ENCODE measurements at places on chromosomes 12 and 14.

- no peak for DNase-seq
These were observed 1.7 kb upstream of the SLC38A2 start for GRCh38 chr12:46374310-46374709.

DNA sequence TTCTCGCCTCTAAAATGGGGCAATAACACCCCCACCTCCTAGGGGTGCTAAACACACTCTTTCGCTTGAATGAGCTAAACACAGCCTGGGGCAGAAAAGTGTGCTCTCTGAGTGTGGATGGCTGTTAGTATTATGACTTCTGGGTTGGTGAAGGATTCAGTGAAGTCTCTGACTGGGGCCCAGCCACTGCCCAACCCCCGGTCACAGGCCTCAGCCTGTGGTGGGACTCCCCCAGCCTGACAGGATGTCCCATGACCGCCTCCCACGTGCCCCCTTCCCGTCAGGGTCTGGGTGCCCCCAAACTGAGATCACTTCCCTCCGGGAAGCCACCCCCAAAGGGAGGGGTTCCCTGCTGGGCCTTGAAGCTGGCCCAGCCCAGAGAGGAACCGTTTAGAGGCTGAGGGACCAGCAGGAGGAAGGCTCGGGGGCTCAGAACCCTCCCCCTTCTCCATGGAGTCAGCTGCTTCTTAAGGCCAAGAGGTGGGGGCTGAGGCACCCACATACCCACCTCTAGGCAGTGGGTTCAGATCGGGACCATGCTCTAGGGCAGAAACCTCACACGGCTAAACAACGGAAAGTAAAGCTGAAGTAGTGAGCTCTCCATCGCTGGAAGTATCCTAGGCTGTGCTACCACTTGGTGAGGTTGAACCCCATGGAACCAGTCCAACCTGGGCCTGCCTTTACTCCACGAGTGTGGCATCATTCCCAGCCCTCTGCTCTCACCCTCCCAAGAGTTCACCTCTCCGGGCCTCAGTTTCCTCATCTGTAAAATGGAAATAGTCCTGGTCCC, 13.8 kb downstream of the DTX1 start:
- no peak for DNase-seq

- DNase-seq: peak; percentile 84
These were observed 28.9 kb upstream of the MAPKAPK5 start for GRCh38 chr12:111812881-111813741.

DNA sequence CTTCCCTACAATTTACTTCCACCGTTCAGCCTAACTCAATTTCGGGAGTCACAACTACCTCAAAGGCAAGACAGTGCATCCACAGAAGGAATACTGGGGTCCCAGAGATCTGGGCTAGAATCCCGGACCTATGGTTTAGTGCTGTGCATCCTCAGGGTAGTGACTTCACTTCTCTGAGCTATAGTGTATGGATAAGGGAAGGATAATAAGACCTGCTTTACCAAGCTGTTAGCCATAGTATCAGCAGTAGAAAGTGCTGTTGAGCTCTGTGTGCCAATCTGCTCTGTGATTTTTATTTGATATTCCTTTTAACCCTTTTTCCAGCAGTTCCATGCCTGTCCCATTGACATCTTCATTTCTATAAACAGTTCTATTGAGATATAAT, 1044.3 kb downstream of the BCL11B start:
- DNase-seq: no peak

GRCh38 chr14:39023939-39024871, 78.8 kb downstream of the SEC23A start:
- DNase-seq: no peak

GRCh38 chr12:72957454-72957853, 685.3 kb downstream of the TRHDE start:
- DNase-seq: no peak

DNA sequence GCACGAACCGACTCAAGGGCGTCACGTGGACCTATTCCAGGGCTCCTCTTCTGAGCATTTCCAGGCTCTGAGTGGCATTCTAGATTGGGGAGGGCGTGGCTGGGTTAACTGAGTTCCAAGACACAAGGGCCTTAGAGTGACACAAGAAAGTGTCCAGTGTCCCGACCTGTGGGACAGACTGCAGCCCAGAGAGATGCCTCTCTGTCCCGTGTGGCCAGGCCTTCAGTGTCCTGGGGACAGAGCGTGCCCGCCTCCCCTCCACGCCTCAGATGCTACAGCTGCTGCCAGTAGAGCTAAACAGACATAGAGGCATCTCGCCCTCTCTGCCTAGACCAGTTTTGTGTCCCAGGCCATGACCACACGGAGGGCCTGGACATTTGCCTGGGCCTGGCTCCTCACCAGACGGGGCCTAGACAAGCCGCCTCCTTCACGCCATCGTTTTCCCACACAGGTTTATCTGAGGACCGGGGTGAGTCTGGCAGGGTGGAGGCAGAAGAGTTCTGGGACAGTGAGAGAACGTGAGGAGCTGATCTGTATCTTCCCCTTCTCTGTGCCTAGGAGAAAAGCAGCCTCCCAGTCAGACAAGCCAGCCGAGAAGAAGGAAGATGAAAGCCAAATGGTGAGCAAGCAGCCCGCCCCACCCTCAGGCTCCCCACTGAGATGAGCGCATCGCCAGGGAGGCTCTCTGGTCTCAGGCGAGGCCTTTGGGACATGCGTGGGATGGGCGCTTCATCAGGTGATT, 27.1 kb downstream of the DEGS2 start:
- no peak for DNase-seq

DNA sequence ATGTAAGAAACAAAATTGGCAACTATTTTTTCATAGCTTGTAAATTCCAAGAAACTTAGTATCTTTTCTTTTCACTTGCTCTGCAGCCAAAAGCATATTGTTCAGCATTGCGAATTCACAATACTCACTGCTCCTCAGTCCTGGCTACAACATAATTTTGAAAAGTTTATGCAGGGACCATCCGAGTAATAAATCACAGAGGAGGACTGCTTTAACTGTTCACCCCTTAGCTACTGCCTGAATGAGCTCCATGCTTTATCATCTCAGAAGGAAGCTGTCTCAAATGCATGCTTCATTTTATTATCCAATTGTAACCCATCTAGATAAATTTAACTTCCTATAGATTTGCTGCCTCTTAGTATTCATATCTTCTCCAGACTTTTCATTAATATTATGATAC, 827.8 kb downstream of the DIO2 start:
- DNase-seq: no peak

DNA sequence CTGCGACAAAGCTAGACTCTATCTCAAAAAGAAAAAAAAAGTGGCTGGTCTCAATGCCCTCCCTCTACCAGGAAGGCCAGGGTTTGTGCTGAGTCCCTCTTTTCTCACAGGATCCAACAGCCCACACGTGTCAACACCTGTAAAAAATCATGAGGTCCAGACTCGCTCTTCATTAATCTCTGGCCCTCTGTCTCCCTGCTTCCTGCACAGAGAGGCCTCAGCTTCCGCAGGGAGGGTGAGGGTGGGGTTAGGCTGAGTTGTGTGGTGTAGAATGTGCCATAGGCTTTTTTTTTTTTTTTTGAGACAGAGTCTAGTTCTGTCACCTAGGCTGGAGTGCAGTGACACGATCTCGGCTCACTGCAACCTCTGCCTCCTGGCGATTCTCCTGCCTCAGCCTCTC, 6.1 kb downstream of the CFAP73 start:
- no peak for DNase-seq

DNA sequence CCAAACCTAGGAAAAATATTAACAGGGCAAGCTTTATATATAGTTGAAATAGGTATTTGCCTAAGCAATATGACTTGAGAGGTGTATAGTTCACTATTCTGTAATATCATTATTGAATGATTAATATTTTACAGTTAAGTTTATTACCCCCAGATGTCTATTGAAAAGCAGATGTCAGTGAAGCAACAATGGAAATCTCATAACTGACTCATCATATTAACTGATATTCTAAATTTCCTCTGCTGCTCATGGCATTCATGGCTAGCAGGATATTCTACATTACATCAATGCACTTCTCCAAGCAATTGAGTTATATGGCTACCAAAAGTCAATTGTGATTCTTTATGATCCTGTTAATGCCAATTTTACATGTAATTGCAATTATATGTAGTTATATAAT, 9.7 kb upstream of the MAGOHB start:
- no peak for DNase-seq

DNA sequence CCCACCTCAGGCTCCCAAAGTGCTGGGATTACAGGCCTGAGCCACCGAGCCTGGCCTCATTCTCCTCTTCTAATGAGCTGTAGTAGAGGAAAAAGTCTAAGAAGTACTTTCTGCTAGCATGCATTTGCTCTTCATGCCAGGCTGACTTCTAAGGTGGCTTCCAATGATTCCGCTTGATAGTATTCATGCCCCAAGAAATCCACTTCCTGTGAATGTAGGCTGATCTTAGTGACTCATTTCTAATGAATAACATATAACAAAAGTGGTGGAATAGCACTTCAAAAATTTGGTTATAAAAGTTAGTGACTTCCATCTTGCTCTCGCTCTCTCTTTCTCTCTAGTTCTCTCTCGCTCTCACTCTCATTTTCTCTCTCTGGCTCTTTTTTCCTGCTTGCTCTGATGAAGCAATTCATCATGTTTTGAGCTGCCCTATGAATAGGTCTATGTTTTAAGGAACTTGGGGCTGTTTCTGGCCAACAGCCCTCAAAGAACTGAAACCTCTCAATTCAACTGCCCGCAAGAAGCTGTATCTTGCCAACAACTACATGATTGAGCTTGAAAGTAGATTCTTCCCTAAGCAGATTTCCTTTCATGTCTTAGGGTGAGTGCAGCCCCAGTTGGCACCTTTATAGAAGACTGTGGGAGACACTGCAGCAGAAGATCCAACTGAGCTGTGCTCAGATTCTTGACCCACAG, 282.9 kb downstream of the RMST start:
- DNase-seq: no peak

GRCh38 chr12:70645494-70646317, 8.5 kb upstream of the PTPRB start:
- DNase-seq: no peak

DNA sequence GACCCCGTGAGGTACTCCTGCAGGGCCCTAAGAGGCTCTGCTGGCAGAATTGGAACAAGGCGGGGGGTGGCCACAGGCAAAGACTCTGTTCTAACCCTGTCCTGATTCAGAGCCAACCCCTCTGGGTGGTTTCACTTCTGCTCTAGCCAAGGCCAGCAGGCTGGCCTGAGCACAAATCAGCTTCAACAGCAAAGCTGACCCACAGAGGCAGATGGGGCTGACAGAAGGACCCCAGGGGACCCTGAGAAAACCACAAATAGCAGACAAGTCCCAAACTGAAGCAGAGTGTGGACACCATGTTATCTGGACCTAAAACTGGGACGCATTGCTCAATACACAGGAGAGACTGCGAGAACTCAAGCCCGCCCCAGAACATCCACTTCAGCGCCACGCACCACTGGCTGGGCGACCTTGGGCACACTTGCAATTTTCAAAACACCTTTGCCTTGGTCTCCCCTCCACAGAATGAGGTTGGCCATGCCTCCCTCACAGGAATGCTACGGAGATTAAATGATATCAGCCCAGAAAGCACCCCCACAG, 76.4 kb upstream of the DICER1 start:
- DNase-seq: no peak

DNA sequence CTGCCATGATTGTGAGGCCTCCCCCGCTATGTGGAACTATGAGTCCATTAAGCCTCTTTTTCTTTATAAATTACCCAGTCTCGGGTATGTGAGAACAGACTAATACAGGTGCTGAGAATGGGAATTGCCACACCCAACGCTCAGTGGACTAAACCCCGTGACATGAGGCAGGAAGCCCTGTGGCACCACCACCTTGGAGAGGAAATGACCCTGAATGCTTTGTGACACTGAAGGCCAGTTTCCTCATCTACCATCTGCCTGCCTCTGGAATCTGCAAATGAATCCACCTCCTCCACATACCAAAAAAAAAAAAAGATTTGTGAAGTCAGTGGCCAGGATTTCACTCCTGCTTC, 41.6 kb downstream of the NT5DC3 start:
- no peak for DNase-seq

DNA sequence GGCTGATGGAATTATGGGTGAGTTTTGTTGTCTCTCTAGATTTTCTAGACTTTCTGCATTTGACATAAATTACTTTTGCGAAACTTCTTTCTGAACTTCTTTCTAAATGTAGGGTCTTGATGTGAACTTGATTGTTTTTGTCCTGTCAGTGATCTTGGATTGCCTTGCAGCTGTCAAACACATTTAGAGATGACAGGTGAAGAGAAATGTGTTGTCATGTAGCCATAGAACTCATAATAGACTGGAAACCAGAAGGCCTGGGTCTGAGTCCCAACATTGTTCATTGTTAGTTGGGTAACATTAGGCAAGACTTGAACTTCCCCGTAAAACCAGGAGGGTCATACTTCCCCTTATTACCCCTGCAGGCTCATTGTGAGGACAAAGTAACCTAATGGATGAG, 109.0 kb downstream of the LRIG3 start:
- no peak for DNase-seq

DNA sequence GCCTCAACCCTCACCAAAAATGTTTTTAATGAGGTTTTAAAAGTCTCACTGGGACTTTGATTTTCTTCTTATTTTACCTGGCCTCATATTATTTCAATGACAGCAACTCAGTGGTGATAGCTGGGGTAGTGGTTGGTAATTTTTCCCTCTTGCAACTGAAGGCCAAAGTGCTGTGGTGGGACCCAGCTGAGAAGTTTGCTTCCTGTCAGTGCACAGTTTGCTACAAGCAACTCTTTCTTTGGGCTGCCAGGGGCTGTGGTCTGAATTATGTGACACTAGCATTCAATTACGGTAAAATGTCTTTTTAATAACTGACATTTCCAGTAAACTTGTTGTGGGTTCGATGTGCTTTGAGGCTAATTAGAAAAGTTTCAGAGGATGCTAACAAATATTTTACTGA, 65.3 kb downstream of the IFNG start:
- no peak for DNase-seq

- no peak for DNase-seq
These were observed 51.0 kb downstream of the SCFD1 start for GRCh38 chr14:30673071-30673470.

- DNase-seq: peak; percentile 56
These were observed 412 bp upstream of the SNW1 start for GRCh38 chr14:77761205-77761931.

- no peak for DNase-seq
These were observed 495.2 kb upstream of the GARIN6 start for GRCh38 chr12:99152337-99152736.

DNA sequence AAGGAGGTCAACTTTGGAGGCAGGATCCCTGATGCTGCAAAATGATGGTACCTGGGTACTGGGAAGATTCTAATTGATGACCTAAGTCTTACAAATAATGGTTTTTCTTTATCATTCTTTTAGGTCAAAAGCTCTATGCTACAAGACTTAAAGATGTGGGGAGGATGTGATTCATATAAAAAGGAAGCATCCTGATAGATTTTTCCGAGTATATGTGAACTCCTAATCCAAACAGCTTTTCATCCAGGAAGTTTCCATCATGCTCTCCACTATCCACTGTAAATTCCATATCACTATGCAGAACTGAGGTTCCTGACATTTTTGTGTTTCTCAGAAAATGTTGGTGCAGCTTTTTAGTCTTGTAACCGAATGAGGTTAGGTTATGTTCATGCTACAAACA, 293.2 kb downstream of the PAWR start:
- no peak for DNase-seq

- no peak for DNase-seq
These were observed 5.9 kb upstream of the GALNT9 start for GRCh38 chr12:132335179-132335756.

Data from ecto neural progenitor cell (in vitro differentiated cells).